ENCODE measurements at places on chromosomes 6 and 20. TPM values are rescaled to one million over a fixed set of nuclear protein-coding genes. Genes with fewer than 3 reads are reported as not detected.

DNA sequence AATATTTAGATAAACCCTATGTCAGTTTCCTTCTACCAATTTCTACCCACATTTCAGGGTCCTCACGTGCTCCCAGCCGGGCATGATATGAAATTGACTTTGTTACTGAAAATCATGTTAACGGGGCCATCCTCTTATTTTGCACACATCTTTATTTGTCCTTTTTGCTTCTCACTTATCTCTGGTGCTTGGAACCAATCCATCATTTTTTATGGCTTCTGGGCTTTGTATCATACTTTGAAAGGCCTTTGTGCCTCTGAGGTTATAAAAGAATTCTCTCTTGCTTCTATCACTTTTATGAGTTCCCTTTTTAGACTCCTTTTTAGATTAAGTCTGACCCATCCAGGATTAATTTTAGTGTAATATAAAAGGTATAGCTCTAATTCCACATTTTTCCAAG is 117.1 kb upstream of the PRND start:
- no peak for DNase-seq

DNA sequence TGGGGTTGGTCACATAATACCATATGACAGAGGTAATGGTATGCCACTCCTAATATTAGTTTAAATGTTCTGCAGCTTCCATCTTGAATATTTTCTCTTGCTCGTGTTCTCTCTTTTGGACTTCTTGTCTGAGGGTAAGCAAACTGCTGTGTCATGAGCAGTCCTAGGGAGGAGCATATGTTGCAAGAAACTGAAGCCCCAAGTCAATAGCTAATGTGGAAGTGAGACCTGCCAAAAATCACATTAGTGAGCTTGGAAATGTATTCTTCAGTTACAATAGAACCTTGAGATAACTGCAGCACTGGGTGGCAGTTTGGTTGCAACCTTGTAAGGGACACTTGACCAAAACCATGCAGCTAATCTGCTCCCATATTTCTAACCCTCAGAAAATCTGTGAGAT is 178.2 kb upstream of the IMPG1 start:
- DNase-seq, result no peak

- no peak for DNase-seq
Measured at GRCh38 chr20:57397693-57398108, 6.5 kb downstream of the RBM38 start.

GRCh38 chr6:50990750-50991446 is 172.2 kb downstream of the TFAP2B start:
- no peak for DNase-seq

GRCh38 chr20:43564993-43565757 is 6.3 kb downstream of the SGK2 start:
- DNase-seq, result no peak

GRCh38 chr6:54419885-54420284 is 111.6 kb downstream of the TINAG start:
- DNase-seq, result no peak

DNA sequence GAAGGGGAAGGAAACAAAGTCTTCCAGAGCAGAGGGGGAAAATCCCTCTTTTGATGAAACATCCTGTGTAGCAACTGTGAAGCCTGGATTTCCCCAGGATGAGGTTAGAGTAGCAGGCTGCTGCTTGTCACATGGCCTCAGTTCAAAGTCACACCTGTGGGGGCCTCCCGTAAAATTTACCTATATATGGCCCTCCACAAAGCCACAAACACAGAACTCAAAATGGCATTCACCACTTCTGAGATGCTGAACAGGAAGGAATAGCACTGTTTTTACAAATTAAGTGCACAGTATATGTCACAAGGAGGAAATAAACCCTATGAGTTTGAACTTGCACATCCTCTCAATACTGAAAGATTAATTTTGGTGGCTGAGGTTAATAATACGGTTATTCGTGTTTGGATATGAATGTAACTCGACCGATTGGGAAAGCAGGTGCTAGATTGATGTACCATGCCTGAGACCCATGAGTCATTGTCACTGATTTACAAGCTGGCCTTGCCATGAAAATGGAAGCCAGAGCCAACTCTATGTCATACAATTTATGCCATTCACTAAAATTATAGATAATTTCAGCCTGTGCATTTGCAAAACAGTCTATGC is 70.6 kb downstream of the SGK1 start:
- no peak for DNase-seq

- no peak for DNase-seq
Measured at GRCh38 chr6:145132709-145133108, 602.6 kb downstream of the EPM2A start.

- DNase-seq, result no peak
Measured at GRCh38 chr20:61436667-61437279, 184.7 kb downstream of the CDH4 start.

DNA sequence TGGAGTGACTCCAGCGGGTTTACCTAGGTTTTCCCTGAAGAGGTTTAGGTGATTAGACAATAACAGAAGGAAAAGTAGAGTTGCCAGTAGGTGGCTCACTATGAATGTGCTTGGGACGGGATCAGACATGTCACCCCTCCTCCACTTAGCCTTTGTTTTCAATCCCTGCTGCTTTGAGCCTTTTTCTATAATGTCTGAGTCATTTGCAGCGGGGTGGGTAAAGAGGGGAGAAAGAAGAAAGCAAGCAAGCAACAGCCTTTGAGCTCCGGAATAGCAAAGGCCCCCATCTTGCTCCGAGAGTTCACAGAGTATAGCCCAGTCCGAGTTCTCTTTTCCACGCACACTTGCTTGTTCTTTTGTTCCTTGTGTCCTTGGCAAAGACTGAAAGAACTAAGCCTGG is 129.1 kb downstream of the PACRG start:
- no peak for DNase-seq

- no peak for DNase-seq
Measured at GRCh38 chr6:126107475-126108166, 121.3 kb downstream of the TRMT11 start.

GRCh38 chr6:18154507-18155149 is at the start of gene TPMT:
Gene TPMT (minus strand): TSS chr6:18155077. CDS start chr6:18149127, 5,950 bp downstream.
- DNase-seq, result no peak

DNA sequence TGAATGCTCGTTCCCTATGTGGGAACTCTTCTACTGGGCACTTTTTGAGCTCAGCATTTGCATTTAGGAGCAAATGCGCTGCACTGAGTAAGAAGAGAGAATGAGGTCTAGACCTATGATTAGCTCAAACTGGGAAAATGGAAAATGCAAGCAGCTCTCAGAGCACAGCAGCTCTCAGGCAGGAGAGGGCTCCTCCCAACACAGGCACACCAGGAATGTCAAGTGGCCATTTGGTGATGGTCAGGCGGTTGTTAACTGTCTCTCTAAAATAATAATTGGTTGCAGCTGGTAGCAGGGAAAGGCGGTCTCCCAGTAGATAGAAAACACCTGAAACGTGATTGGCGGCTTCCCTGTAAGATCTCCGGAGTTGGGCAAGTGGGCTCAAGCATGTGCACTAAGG is 162.0 kb upstream of the ECI2 start:
- DNase-seq, result no peak

GRCh38 chr6:15675536-15676220 is 12.8 kb upstream of the DTNBP1 start:
- no peak for DNase-seq

DNA sequence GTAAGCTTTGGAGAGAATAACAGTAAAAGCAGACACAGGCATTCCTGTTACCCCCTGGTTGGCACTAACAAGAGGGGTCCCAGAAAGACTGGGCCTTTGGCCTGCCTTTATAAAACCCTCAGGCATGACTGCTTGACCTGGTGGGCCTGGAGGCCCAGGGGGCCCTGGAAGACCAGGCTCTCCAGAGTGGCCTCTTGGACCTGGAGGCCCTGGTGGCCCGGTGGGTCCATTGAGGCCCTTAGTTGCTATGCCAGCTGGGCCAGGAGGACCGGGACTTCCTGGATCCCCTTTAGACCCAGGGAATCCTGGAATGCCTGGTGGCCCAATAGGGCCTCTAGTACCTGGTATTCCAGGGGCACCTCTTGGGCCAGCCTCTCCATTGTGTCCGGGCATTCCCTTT is 5.5 kb downstream of the COL10A1 start:
- DNase-seq, result no peak

DNA sequence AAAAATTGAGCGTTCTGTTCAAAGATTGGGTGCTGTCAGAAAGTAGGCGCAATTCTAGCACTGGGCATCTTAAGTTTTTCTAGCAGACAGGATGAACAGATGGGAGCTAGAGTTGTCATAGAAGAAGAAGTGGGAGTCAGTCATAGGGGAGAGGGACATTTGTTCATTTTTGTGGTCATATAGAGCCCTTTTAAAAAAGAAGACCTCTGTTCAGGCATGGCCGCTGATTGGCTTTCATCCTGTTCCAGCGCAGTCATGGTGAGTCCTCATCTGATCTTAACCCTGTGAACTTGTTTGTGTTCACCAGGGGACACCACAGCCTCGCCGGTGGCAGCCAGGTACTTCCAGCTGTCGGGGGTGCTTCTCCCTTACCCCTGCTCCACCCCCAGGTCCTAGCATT is 29.7 kb upstream of the PBOV1 start:
- DNase-seq, result no peak

GRCh38 chr6:37060195-37060559 is 54.7 kb downstream of the FGD2 start:
- DNase-seq, result no peak

DNA sequence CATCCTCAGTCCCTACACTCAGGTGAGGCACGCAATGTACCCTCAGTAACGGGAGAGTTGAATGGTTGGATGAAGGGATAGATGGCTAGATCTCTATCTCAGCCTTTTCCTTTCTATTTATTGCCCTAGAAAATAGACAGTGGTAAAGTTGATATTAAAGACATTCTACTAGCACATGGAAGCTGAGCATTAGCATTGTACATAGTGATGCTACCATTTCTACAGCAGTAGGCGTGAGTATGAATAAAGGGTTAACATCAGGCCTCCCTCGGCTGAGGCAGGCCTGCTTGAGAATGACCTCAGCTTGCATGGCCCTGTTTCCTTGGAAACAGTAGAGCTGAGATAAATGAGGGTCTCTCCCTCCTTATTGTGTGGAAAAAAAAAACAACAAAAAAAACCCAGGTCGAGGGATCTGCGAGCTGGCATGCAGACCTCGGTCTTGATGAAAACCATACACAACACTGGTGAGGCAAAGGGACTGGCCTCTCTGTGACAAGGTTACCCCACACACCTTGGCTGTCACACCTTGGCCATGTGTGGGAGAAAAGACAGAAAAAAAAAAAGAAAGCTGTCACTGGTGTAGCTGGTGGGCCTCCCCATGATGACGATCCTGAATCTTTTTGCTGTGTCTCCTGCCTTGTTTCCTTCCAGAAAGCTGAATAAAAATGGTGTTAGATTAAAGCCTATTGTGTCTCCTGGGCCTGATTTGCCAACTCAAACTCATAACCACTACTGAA is 160.0 kb downstream of the HACE1 start:
- DNase-seq, result no peak

SSTR4 gene
- total RNA-seq, result not detected

MYO6 gene
- 70.0 TPM for total RNA-seq

DDO gene
- not detected for total RNA-seq

TOX2 gene
- 0.94 TPM for total RNA-seq

TXLNB gene
- total RNA-seq, result 0.67 TPM

MEP1A gene
- not detected for total RNA-seq
